WTC11 (cell line): ENCODE measurements at places on chromosomes 4 and X.

- no peak overlapping the region for H3K27ac ChIP-seq
- no peak for DNase-seq
- peaks cover 38% of the 10 kb centered on the region for H3K4me1 ChIP-seq
- H3K27me3 ChIP-seq: no peaks in the 10 kb centered on the region
These were observed 43.5 kb downstream of the CCDC158 start for GRCh38 chr4:76377481-76377901.

- no peaks in the 10 kb centered on the region for H3K4me1 ChIP-seq
- no peaks in the 10 kb centered on the region for H3K36me3 ChIP-seq
- no peak overlapping the region for H3K4me3 ChIP-seq
- no peaks in the 10 kb centered on the region for H3K27me3 ChIP-seq
- H3K27ac ChIP-seq: no peak overlapping the region
- no peak for DNase-seq
These were observed 213.6 kb downstream of the AFF2 start for GRCh38 chrX:148713981-148714380.

DNA sequence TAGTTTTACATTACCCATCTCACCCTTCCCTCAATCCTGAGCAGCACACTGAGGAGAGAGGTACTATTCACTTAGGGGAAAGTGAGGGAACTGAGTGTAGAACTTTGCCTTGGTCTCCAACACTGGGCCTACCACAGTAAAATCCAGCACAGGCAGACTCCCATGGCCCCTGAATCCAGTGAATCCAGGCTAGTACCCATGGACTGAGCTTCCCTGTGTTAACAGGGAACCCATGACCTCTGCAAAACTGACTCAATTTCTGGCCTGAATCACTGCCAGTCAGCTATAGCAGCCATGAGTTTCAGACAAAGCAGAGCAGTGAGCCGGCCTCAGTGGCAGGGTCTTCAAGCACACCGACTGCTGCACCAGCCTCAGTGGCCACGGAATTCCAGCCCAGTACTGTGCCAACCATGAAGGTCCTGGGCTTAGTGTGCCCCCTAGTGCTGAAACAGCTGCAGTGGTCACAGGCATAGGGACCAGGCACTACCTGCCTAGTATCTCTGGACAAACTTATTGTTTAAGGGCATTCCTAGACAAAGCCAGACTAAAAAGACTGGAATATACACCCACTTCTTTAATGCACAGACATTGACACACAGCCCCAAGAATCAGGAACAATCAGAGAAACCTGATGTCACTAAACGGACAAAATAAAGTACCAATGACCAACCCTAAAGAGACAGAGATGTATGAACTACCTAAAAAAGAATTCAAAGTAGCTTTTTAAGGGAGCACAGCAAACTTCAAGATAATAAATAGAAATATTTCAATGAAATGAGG is 127.4 kb upstream of the RPL34 start:
- H3K36me3 ChIP-seq: no peaks in the 10 kb centered on the region
- DNase-seq: peak; percentile 81
- H3K27me3 ChIP-seq: no peaks in the 10 kb centered on the region; the same call in 1 of the 2 replicates
- H3K27ac ChIP-seq: no peak overlapping the region

- peaks cover 9% of the 10 kb centered on the region for H3K4me1 ChIP-seq
- H3K27me3 ChIP-seq: no peaks in the 10 kb centered on the region
- H3K27ac ChIP-seq: no peak overlapping the region
- no peak for DNase-seq
These were observed 124.1 kb upstream of the NEIL3 start for GRCh38 chr4:177185579-177185978.

- peaks cover 16% of the 10 kb centered on the region for H3K4me1 ChIP-seq
- no peaks in the 10 kb centered on the region for H3K27me3 ChIP-seq
- no peak overlapping the region for H3K27ac ChIP-seq
These were observed 39.9 kb downstream of the ATG4A start for GRCh38 chrX:108131471-108131870.

GRCh38 chr4:7161721-7162214 is 30.6 kb upstream of the SORCS2 start:
- H3K27me3 ChIP-seq: no peaks in the 10 kb centered on the region
- DNase-seq: no peak
- H3K27ac ChIP-seq: no peak overlapping the region
- no peak overlapping the region for H3K4me3 ChIP-seq

- no peak overlapping the region for H3K27ac ChIP-seq
- DNase-seq: no peak
- H3K36me3 ChIP-seq: peaks cover 20% of the 10 kb centered on the region
- H3K27me3 ChIP-seq: no peaks in the 10 kb centered on the region
These were observed 61.7 kb upstream of the PRSS48 start for GRCh38 chr4:151215295-151215694.

- H3K27ac ChIP-seq: 0 out of 2 replicates have a peak overlapping the region, but pooled peaks have one; percentile 59
- DNase-seq: no peak
- H3K27me3 ChIP-seq: no peaks in the 10 kb centered on the region
- H3K4me3 ChIP-seq: no peak overlapping the region
These were observed 41.5 kb upstream of the AGA start for GRCh38 chr4:177483760-177484159.

GRCh38 chr4:94455081-94455480 is 3.3 kb downstream of the PDLIM5 start:
- H3K27me3 ChIP-seq: peaks cover 9% of the 10 kb centered on the region
- no peak overlapping the region for H3K4me3 ChIP-seq
- H3K27ac ChIP-seq: peak overlapping the region; percentile 47; the same call in 1 of the 2 replicates
- peaks cover 10% of the 10 kb centered on the region for H3K36me3 ChIP-seq
- H3K4me1 ChIP-seq: peaks cover 53% of the 10 kb centered on the region
- no peak for DNase-seq

GRCh38 chrX:127037159-127037558 is 217.6 kb downstream of the PRR32 start:
- H3K27me3 ChIP-seq: no peaks in the 10 kb centered on the region
- no peak for DNase-seq
- no peak overlapping the region for H3K4me3 ChIP-seq
- H3K36me3 ChIP-seq: no peaks in the 10 kb centered on the region
- H3K27ac ChIP-seq: no peak overlapping the region

GRCh38 chr4:137417676-137418075 is 114.6 kb downstream of the PCDH18 start:
- peaks cover 6% of the 10 kb centered on the region for H3K36me3 ChIP-seq
- H3K27me3 ChIP-seq: peaks cover 3% of the 10 kb centered on the region; the same call in 1 of the 2 replicates
- no peak overlapping the region for H3K4me3 ChIP-seq
- H3K27ac ChIP-seq: no peak overlapping the region
- DNase-seq: no peak

GRCh38 chr4:99806545-99806944 is 10.1 kb upstream of the DAPP1 start:
- no peak overlapping the region for H3K4me3 ChIP-seq
- no peaks in the 10 kb centered on the region for H3K27me3 ChIP-seq
- no peak for DNase-seq

DNA sequence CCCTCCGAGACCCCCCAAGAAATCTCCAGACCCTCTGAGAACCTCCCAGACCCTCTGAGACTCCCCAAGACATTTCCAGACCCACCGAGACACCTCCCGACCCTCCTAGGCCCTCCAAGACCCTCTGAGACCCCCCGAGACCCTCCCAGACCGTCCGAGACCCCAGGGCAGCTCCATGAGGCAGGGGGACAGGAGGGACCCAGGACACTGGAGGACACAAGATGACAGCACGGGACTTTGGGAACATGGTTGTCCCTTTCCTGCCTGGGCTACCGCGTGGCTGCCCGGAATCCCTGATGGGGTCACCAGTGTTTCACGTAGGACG is 10.3 kb downstream of the CTBP1 start:
- H3K36me3 ChIP-seq: peaks cover 22% of the 10 kb centered on the region
- H3K4me1 ChIP-seq: no peaks in the 10 kb centered on the region
- no peak overlapping the region for H3K27ac ChIP-seq
- no peaks in the 10 kb centered on the region for H3K27me3 ChIP-seq

DNA sequence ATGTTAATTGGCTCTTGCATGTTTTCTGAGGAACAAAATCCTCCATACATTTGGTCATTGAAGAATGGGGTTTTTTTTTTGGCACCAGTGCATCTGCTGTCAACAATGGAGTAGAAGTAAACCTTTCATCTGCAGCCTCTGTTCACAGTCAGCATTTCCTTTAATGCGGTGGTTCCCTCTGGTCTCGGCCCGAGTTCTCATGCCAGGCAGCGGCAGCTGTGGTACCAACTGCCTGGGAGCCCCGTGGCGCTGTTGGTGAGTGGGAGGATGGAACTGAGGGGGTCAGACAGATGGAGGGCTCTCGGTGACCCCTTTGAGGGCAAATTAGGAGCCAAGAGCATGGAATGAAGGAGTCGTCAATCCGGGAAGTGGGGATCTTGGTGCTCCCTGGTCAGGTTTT is 114.7 kb downstream of the AFF1 start:
- no peaks in the 10 kb centered on the region for H3K27me3 ChIP-seq
- DNase-seq: no peak
- H3K4me3 ChIP-seq: no peak overlapping the region
- H3K4me1 ChIP-seq: peaks cover 40% of the 10 kb centered on the region
- H3K36me3 ChIP-seq: peaks cover 33% of the 10 kb centered on the region

DNA sequence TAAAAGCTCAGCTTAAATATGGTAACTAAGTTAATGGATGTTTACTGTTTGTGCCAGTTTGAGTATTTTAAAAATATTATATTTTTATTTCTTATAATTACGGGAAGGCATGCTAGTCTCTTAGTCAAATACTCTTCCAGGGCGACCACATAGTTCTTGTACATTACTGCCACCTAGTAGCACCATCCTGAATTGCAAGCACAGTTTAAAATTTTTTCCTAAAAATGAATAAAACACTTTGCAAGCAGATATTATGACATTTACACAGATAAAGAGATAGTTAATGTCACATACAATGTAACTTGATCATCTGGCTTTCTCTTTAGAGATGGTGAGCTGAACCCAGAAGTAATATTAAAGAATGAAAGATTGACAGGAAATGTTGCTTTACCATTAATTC is 11.5 kb downstream of the NDP start:
- DNase-seq: no peak
- H3K4me3 ChIP-seq: no peak overlapping the region
- H3K4me1 ChIP-seq: peaks cover 7% of the 10 kb centered on the region
- H3K27me3 ChIP-seq: no peaks in the 10 kb centered on the region
- H3K36me3 ChIP-seq: no peaks in the 10 kb centered on the region
- H3K27ac ChIP-seq: no peak overlapping the region

- H3K4me3 ChIP-seq: no peak overlapping the region
- no peak overlapping the region for H3K27ac ChIP-seq
These were observed 146.2 kb upstream of the HHIP start for GRCh38 chr4:144499777-144500176.

DNA sequence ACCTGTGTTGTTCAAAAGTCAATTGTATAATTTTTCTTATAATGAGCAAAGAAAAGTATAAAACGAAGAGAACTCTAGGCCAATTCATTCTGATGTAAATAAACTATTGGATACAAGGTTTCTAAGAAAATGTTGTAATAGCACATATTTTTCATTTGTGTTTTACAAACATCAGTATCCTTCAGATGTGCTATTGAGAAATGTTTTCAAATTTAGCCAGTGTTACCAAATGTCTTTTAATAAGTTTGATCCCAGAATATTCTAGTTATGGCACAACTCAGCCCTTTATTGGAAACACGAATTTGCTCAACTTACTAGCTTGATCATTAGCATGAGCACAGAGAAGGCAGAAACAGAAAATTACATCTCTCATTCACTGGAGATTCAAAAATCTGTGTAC is 319.3 kb downstream of the IL15 start:
- DNase-seq: no peak
- H3K27me3 ChIP-seq: no peaks in the 10 kb centered on the region

- H3K4me3 ChIP-seq: no peak overlapping the region
- H3K27me3 ChIP-seq: no peaks in the 10 kb centered on the region
- peaks cover 4% of the 10 kb centered on the region for H3K36me3 ChIP-seq
These were observed 435.2 kb upstream of the CTSO start for GRCh38 chr4:156388826-156389225.

DNA sequence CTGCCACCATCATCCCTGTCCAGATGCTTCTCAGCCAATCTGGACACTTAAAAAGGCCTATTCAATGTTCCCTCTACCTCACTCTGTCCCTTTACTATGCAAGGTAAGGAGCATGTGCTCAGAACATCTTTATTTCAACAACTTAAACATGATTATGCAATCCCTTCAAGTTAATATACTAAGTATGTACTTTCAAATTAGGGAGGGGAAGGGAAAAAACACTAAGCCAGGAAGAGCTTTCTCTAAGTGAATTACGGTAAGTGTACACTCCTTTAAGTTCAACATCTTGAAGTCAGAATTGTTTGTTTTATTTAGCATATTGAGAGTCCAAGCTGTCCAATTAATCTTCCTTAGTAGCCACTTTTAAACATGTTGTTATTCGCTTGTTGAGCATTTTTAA is 14.1 kb downstream of the SLC10A7 start:
- no peak for DNase-seq
- H3K27me3 ChIP-seq: no peaks in the 10 kb centered on the region
- H3K27ac ChIP-seq: no peak overlapping the region
- H3K4me1 ChIP-seq: no peaks in the 10 kb centered on the region
- no peaks in the 10 kb centered on the region for H3K36me3 ChIP-seq

GRCh38 chr4:42594888-42595287 is 62.0 kb downstream of the ATP8A1 start:
- no peak for DNase-seq
- no peak overlapping the region for H3K4me3 ChIP-seq
- no peaks in the 10 kb centered on the region for H3K4me1 ChIP-seq
- no peaks in the 10 kb centered on the region for H3K36me3 ChIP-seq

GRCh38 chr4:56463711-56464110 is 3.7 kb upstream of the SRP72 start:
- H3K4me3 ChIP-seq: no peak overlapping the region
- H3K27ac ChIP-seq: no peak overlapping the region
- H3K27me3 ChIP-seq: no peaks in the 10 kb centered on the region
- H3K4me1 ChIP-seq: peaks cover 23% of the 10 kb centered on the region

GRCh38 chr4:73729534-73730165 is 10.7 kb upstream of the CXCL8 start:
- peaks cover 15% of the 10 kb centered on the region for H3K4me1 ChIP-seq
- no peaks in the 10 kb centered on the region; the same call in 1 of the 2 replicates for H3K27me3 ChIP-seq
- no peak overlapping the region for H3K27ac ChIP-seq
- DNase-seq: peak; percentile 60
- no peak overlapping the region for H3K4me3 ChIP-seq
- no peaks in the 10 kb centered on the region for H3K36me3 ChIP-seq

- DNase-seq: no peak
- H3K4me1 ChIP-seq: no peaks in the 10 kb centered on the region
- no peak overlapping the region for H3K4me3 ChIP-seq
- H3K27me3 ChIP-seq: no peaks in the 10 kb centered on the region
- H3K36me3 ChIP-seq: no peaks in the 10 kb centered on the region
These were observed 562.4 kb downstream of the TLL1 start for GRCh38 chr4:166435449-166435848.
